Right ventricle myocardium superior (tissue), 1 donor: ENCODE measurements at places on chromosomes 16 and 17.

DNA sequence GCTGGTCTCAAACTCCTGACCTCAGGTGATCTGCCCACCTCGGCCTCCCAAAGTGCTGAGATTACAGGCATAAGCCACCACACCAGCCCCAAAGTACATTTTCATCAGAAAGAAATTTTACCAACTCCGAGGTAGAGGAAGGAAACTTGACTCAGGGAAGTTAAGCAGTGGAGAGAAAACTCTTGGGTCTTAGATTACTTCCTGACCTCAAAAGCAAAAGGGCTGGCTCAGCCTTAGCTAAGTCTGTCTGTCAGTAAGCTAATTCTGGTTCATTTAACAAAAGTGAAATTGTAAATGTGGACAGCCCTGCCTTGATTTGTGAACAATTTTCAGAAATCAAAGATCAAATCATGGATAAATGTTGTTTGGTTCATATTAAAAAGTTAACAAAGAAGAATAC lies 30.6 kb downstream of the MAP2K6 start:
- no peak for DNase-seq

DNA sequence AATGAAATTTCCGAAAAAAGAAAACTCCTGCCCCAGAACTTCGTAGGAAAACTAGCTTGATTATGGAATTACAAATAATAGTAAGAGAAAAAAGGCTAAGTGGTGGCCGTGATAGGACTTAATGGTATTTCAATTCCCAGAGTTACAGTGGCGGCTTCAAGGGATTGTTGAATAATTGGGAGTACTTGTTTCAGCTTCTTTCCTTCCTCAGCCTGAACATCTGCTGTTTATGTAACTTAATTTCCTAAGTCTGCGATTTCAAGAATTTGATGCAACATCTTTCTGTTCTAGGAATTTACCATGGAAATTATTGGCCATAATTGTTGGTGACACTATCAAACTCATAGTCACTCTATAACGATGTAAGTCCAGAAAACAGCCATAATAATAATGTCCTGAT lies 684 bp upstream of the APPBP2 start:
- no peak for DNase-seq

GRCh38 chr16:81243942-81244341 lies 5.5 kb downstream of the BCO1 start:
- no peak for DNase-seq

DNA sequence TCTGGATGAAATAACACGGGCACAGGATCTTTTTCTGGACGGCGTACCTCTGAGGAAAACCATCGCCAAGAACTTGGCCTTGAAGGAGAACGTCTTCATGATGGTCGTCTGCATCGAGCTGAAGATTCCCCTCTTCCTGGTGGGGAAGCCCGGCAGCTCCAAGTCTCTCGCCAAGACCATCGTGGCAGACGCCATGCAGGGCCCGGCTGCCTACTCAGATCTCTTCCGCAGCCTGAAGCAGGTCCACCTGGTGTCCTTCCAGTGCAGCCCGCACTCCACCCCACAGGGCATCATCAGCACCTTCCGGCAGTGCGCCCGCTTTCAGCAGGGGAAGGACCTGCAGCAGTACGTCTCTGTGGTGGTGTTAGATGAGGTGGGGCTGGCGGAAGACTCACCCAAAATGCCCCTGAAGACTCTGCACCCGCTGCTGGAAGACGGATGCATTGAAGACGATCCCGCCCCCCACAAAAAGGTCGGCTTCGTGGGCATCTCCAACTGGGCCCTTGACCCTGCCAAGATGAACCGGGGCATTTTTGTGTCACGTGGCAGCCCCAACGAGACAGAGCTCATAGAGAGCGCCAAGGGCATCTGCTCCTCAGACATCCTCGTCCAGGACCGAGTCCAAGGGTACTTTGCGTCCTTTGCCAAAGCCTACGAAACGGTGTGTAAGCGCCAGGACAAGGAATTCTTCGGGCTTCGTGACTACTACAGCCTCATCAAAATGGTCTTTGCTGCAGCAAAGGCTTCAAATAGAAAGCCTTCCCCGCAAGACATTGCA lies 68.3 kb upstream of the ENDOV start:
- DNase-seq = no peak

- no peak for DNase-seq
Measured at GRCh38 chr17:633641-634101, 81.0 kb downstream of the VPS53 start.
